ENCODE measurements at places on chromosomes 12 and 14.

DNA sequence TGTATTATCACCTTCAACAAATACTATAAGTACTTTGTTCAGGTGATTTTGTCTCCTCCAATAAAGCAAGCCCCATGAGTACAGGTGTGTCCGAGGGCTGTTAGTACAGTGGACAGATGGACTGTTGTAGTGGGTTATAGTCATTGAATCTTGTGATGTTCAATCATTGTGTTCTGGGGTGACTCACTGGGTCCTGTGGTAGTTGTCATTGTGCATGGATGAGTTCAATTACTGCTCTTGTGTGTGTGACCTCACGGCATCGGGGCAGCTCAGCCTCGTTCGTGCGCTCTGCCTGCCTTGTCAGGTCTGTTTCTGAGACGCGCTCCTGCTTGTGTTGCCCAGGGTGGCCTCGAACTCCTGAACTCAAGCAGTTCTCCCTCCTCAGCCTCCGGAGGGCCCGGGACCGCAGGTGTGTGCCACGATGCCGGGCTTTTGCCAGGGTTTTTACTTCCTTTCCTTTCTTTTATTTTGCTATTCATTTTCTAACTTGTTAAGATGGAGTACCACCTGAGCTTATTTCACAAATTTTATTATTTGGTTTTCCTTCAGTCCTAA lies 72.2 kb downstream of the DDX51 start:
- DNase-seq: no peak

- DNase-seq: no peak
Measured at GRCh38 chr12:59637692-59638070, 41.9 kb downstream of the SLC16A7 start.

DNA sequence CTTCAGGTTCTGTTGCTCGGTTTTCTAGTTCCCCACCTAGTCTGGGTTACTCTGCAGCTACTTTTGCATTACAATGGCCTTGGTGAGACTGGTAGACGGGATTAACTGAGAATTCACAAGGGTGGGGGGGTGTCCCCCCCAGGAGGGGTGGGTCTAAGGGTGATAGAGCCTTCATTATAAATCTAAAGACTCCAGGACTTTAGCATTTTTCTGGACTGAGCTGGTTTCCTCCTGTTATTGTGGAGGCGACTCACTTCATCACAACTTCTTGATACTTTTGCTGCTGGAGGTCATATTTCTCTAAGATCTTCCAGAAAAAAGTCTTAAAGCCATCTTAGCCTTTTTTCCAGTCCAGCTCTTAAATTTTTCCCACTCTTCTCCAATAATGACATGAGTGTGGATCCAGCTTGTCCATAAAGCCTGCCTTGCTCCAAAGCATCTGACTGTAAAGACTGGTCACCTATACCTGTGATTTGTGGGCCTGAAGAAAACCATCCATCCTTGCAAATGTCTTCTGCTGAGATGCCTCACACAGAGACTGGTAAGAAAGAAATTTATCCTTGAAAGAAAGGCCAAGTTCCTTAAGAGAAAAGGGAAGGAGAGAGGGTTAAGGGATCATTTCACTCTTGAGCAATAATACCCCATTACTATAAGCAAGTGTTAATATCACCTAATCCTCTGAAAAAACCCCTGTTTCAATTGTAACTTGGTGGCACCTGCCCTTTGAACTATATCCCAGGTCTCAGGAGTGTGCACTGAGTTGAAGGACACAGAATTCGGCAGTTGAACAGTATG lies 19.7 kb upstream of the SLC2A14 start:
- no peak for DNase-seq

GRCh38 chr12:26971963-26972362 lies 33.7 kb downstream of the FGFR1OP2 start:
- no peak for DNase-seq

- no peak for DNase-seq
Measured at GRCh38 chr12:94637390-94638113, 12.8 kb downstream of the TMCC3 start.

- no peak for DNase-seq
Measured at GRCh38 chr14:37819155-37820015, 224.0 kb downstream of the TTC6 start.

- no peak for DNase-seq
Measured at GRCh38 chr12:86634456-86635410, 378.5 kb upstream of the MGAT4C start.
